Caco-2 (cell line): ENCODE measurements at places on chromosomes 5 and 9.

DNA sequence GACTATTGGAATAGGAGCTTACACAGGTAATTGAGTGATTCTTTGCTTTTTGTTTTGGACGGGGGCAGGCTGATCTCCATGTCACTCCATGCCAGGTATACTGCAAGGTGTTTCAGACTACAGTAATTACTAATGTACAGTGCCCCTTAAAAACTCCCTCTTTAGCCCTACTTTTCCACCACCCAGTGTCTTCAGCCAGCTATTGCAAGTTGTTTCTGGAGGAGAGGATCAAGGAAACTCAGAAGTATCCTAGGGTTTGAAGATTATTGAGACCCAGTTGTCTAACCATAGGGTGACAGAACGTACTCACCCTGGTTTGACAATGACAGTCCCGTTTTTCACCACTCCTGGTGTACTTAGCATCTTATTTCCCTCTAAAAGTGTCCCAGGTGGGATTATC lies 13.4 kb downstream of the CFAP95 start:
- DNase-seq: no peak

DNA sequence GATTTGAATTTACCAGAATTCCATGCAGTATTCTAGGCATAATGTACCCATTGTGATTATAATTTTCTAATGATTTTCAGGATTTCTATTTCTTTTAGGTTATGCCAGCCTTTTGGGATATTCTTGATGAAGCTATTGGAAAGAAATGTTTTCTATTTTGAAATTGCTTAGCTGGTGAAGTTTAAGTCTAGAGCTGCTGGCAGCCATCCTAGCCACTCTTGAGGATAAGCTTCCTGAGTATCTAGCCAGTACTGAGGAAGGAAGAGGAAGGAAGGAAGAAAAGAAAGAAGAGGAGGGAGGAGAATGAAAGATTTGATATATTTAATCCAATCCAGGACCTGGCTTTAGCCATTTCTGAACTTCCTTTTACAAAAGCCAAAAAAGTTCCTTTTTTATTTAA lies 142.1 kb upstream of the DAB2 start:
- DNase-seq: no peak

- DNase-seq: no peak
Measured at GRCh38 chr5:135567661-135568060, 11.1 kb downstream of the CXCL14 start.

DNA sequence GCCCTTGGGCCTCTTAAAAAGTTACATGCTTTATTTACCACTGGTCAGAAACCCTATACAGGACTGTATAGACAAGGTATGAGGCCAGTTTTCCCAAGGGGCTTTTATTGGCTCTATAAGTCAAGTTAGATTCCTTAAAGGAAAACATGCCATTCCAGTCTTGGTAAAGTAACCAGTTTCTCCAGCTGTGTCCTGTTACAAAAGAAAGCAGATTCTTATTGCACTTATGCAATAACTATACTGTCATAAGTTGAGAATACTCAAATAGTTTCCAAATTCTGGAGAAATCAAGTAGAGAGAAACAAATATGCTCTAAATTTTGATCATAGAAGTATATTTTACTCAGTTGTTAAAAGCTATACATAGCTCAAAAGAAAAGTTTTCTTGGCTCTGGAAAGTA lies 47.2 kb downstream of the PTGS1 start:
- DNase-seq: no peak

DNA sequence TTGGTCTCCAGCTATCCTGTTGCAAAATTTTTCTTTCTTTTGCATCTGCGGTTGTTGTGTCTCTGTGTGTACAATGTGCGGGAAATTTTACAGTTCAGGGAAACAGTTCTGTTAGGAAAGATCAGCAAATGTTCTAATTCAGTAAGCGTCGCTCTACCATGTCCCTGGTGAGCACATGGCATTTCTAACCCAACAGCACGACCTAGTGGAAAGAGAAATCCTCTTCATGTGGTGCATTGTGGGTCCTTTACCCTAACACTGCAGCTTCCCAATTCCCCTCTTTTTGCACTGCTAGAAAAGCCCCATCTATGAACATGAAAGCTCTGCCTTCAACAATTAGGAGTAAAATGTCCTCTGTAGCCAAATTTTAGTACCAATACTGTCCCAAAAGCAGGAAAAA lies 974.2 kb upstream of the CDH9 start:
- no peak for DNase-seq

GRCh38 chr5:65779643-65780042 lies 57.6 kb downstream of the NLN start:
- no peak for DNase-seq

DNA sequence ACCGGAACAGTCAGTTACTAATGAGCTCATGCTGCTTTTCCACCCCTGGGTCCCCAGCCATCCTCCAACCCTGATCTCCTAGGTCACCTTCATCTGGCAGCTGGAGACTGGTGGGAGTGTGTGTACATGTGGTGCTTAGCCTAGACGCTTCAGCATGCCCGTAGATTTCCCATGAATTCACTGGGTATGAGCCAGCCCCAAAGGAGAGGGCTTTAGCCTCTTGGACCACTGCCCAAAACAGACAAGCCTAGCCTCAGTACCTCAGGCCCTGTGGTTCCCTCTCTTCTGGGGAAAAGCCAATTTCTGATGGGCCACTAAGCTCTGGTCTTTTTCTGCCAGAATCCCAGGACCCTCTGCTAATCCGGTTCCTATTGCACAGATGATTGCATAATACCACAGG lies 48.0 kb upstream of the ASTN2 start:
- DNase-seq: no peak

DNA sequence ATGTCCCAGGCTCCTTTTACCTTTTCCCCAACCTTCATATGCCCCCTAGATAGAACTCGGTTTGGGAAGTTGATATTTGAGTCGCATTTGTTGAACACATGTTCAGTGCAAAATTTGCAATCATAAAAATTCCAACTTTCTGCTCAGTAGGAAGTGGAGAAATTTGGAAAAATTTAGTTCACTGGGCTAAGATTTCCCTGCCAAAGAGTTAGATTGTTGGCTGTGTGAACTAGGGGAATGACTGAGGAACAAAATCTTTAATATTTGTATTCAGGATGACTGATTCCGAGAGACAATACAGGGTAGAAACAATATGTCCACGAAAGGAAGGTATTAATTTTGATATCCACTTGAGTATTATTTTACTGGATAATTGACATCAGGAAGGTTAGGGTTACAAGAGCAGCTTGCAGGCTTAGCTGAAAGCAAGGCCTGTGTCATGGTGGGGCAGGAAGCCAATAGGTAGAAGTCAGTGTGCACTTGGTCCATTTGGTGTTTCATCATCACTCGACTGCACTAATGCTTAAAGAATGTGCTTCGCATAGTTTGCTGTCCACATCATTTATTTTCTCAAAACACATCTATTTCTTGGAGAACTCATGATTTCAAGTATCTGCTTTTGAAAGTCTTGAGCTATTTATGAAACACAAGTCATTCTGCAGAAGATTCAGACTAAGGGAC lies 59.4 kb upstream of the GNA14 start:
- no peak for DNase-seq

- DNase-seq: no peak
Measured at GRCh38 chr5:141431286-141431685, 979 bp downstream of the PCDHGA12 start.

DNA sequence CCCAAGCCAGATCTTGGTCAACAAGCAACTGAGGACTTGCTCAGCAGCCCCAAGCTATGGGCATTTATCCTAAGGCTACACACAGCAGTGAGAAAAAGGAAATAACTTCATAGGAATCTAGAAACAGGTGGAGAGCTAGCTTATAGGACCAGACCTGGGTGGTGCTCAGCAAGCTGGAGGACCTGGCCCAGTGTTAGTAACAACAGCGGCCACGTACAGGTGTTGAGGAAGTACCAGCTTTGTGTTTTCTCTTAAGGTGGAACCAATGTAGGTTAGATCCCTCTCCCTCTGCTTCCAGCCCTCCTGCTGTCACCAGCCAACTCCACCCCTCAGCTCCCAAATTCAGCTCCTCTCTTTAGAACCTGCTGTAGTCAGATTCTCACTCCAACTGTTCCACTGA lies 43.4 kb downstream of the IRF1 start:
- DNase-seq: no peak

- DNase-seq: no peak
Measured at GRCh38 chr5:124303366-124303765, 443.1 kb downstream of the ZNF608 start.

GRCh38 chr5:132026516-132027008 lies 15.1 kb upstream of the ACSL6 start:
- DNase-seq: no peak
